ENCODE measurements at places on chromosomes 6 and 20. TPM values are rescaled to one million over a fixed set of nuclear protein-coding genes. Genes with fewer than 3 reads are reported as not detected.

The PDYN gene
- total RNA-seq, result not detected

DNA sequence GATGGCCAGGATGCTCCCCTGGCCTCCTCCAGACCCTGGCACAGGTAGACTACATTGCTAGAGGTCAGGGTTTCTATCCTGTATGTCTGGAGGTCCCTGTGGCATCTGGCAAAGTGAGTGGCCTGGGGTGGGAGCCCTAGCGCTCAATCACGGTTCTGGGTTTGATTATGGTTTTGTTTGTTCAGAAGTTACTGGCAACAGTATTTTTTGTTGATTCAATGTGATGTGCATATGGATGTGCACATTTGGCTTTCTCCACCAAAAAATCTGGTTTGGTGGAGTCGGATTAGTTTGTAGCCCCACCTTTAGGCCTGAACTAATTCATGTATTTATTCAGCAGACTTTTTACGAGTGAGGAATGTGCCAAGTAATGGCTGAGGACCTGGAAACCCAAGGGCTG, 109.7 kb downstream of the VEGFA start:
- DNase-seq, result no peak

DNA sequence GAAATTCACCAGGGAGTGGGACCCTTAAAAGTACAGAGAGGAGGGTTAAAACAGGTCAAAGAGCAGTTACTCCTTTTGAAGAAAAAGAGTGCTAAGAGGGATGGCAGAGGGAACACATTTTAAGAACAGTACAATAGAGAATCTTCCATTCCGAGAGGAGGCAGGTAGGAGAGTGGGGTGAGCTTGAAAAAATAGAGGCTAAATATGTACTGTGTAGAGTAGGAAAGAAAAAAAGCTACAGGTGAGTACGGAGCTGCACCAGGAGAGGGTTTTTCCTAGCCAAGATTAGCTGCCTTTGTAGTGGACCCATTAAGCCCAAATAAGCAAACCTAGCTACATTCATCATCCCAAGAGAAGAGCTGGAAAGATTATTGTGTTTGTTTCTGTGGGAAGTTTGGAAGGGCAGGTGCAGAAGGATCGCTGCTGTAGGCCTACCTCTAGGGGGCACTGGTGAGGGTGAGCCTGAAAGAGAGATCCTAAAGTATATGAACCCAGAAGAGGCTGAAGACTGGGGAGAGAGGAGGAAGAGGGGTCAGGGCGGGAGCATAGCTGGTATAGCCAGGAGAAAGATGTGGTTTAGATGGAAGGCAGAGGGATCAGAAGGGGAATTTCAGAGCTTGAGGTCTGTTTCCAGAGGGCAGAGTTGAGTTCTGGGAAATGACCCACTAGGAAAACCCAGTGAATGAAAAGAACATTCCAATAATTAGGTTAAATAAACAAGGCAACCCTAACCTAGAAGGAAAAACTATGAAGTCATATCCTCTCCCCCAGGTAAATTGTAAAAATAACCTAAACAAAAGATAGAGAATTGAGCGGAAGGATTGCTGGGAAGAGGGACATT, 50.2 kb upstream of the HINT3 start:
- DNase-seq, result no peak

GRCh38 chr6:53424300-53424699, 75.5 kb upstream of the ELOVL5 start:
- no peak for DNase-seq

GRCh38 chr6:21893793-21894192, 300.2 kb downstream of the SOX4 start:
- no peak for DNase-seq

All from G401 (cell line).